Daoy (cell line): ENCODE measurements at places on chromosomes 2 and 18. TPM values are rescaled to one million over a fixed set of nuclear protein-coding genes. Genes with fewer than 3 reads are reported as not detected.

DNA sequence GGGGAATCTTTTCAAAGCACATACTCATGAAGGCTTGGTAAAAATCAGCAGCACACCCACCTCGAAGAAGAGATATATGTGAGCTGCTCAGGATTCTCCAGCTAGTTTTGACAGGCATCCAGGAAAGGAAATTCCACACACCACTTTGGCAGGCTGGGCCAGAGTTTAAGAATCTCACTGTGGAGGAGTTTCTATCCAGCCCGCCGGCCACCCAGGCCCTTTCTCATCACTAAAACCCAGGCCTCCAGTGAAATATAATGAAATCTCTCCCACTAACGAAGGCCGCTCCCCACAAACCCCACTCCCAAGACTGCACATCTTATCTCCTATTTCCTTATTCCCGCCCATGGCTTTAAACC lies 202.0 kb downstream of the GLI2 start:
- DNase-seq: no peak

DNA sequence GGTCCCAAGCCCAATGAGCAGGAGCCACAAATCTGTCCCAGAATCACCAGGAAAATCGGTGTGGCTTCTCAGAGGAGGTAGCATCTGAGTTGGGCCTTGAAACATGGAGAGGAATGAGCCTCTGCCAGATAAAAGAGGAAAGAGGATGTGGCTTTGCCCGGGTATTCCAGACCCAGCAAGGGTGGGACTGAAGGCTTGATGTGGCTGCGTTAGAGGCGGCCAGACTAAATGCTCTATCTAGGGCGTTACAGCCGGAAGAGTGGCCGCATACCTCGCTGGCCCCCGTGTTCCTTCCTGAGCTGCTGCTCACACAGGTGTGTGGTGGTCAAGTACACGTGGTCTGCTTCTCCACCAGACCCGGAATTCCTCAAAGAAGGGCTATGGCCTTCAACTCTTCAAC lies 33.9 kb upstream of the POMC start:
- no peak for DNase-seq

- no peak for DNase-seq
Measured at GRCh38 chr2:153059338-153060052, 341.1 kb downstream of the ARL6IP6 start.

GRCh38 chr18:75087119-75088020 lies 121.6 kb downstream of the PTGR3 start:
- DNase-seq: no peak

GRCh38 chr18:61651880-61652268 lies 240.9 kb downstream of the RNF152 start:
- DNase-seq: no peak

Gene SLC14A1
- 1.9 and 7.5 TPM in 2 replicates for total RNA-seq

Gene NETO1
- 4.1 and 4.9 TPM in 2 replicates for total RNA-seq
